ENCODE measurements at places on chromosomes 7 and 10.
A peak's percentile ranks its signal among the peaks of the same experiment; 100 is the strongest.

GRCh38 chr7:80540836-80541235, 29.0 kb upstream of the GNAT3 start:
- DNase-seq, result no peak

GRCh38 chr7:44185729-44186128, 3.5 kb downstream of the GCK start:
- no peak for DNase-seq

DNA sequence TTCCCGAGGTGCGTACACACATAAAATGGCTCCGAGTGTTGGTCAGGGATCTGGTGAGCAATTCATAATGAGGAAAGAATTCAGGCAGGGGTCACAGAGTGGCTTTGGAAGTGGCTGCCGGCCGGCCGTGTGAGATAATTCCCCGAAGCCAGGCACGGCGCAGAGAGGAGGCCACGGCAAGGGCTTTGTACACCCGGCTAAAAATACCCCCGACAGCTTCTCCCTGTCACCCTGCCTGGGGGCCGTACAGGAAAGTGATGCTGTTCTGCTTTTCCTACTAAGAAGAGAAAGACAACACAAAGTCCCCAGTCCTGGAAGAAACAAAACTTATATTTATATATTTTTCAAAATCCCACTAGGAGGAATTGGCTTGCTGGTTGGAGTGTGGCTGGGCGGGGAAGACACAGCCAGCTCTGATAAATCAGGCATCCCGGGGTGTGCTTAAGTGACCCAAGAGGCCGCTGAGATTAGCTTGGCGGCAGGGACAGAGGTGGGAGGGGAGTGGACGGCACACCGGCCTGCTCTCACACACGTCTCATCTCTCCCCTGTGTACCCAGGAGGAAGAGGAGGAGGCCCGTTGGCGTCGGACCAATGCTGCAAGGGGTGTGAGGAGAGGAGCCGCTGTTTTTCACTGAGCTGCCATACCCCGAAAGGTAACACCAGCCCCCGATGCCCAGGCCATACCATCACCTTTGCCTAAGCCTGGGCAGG, 70.5 kb downstream of the ZMIZ1 start:
- DNase-seq, result no peak

- no peak for DNase-seq
These were observed 89.4 kb downstream of the CTNNA3 start for GRCh38 chr10:67606572-67606971.

GRCh38 chr10:69446650-69447151, 4.6 kb upstream of the TSPAN15 start:
- no peak for DNase-seq

DNA sequence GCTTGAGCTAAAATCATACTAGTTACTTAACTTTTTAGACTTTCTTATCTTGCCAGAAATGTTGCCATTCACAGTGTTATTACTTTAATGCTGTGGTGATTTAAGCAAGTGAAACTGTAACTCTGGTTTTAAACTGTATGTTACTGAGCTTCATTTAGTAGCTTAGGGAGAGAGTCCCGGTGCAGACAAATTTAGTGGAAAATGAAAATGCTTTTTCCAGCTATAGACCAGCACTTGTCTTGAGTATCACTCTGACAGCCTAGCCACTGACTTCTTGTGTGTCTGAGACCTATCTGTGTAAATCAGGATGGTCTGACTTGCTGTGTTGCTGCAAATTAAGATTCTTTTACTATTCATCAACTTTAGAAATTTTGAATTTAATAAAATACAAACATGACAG, 200.8 kb downstream of the CACNB2 start:
- DNase-seq, result no peak

DNA sequence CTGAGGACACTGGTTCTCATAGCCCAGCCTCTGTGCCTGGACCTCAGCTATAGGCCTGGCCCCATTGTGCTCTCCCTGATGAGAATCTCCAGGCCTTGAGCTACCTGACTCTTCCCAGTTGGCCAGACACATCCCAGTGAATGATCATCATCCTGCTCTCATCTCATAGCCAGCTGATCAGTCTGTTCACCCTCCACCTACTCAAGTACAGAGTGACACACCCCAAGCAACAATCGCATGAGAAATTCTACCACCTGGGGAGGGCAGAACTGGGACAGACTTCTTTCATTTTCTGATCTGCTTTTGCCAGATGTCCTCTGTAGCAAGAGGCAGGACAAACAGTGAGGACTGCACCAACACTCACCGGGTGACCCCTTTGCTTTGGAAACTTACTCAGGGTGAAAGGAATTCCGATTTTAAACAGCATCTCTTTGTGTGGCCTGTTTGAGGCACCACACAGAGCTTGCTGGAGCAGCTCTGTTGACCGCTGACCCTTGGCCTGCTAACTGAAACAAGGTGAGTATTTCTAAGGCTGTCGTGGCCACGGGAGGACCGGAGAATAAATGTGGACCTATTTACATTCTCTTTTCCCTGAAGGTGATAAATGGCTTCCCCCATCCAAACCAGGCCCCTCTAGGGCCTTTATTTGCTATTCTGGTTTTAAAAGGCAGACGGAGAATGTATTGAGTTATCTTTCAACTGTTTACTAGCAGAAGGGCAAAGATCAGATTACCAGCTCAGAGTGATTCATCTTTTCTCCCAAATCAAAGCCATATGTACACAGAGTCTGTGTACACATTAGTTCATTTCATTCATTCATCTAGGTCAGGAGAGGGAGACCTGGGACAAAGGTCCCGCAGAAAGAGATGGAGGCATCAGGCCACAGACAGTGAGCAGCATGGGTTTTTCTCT, 181.4 kb upstream of the TNS3 start:
- peak; percentile 49 for DNase-seq

GRCh38 chr10:102109166-102110116, 10.7 kb downstream of the LDB1 start:
- no peak for DNase-seq

DNA sequence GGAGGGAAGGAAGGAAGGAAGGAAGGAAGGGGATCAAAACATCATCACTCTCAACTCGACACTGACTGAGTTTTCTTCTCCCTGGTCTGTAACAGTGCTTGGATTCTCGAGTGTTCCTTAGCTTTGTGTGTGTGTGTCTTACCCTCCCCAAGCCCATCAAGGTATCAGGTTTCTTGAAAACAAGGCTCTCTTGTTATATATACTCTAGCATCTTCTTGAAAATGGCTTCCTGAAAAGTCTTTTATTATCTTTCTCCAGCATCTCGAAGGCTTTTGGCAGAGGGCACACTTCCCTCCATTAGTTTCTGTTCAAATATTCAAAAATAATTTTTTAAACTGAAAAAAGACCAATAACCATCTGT, 13.4 kb downstream of the SERPINE1 start:
- no peak for DNase-seq

DNA sequence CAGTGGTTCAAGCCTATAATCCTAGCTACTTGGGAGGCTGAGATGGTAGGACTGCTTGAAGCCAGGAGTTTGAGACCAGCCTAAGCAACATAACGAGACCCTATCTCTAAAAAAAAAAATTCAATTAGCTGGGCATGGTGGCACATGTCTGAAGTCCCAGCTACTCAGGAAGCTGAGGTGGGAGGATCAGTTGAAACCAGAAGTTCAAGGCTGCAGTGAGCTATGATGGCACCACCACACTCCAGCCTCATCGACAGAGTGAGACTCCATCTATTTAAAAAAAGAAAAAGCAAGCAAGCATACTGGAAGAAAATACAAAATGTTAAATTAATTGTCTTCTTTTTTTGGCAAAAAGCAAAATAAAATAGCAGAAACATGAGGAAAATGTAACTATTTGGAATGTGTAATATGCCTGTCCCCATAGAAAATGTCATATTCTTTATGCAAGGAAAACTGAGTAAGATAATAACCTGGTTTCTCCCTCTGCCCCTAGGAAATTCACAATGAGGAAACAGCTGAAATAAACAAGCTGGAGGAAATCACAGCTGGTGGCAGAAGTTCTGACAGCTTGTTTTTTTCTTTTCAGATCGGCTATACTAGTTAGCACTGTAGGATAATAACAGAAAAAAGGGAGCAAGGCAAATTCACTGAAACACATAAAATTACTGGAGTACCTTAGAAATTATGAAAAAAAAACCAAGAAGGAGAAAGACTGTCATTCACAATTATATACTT, 48.5 kb downstream of the HERPUD2 start:
- no peak for DNase-seq

DNA sequence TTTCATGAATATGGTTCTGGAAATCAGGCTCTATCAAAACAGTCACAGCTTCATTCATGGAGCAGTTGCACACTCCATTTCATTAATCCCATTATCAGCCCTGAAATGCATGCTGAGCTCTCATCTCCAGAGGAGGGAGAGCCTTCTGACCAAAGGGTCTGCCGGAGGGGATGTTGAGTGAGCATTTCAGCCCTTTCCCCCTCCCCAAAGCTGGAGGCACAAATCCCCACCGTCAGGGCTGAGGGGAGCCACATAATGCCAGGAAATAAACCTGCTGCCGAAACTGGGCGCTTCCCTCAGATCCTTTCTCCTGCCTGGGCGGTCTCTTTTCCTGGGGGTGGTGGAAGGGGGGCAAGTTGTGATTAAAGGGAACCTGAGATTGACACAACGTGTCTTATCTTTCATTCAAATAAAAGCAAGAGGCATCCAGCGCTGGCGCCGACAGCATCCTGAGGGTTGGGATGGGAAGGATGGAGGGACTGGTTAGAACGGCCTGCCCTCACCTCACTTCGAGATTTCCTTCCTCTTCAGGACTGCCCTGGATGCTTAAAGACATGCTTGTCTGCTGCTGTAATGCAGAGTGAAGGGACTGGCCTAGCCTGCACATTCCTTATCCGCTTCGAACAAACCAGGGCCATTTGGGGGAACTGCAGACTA, 71.6 kb downstream of the TLL2 start:
- no peak for DNase-seq

DNA sequence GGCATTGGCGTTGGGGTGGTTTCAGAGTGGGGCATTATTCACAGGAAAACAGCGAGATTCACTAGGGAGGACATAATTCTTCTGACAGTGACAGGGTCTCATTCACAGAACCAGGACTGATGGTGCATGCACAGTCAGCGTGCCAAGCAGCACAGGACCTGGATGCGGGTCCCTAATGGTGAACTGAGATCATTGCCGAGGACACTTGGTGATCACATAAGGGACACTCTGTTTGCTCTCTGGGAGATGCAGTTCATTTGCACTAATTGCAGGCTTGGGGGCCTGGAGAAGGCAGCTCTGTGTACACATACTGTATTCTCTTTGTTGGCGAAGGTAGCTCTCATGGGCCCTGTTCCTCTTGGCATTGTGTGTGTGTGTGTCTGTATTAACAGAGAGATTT, 716.1 kb downstream of the PHTF2 start:
- DNase-seq, result no peak

- peak; percentile 63 for DNase-seq
These were observed 58.5 kb downstream of the LGI1 start for GRCh38 chr10:93816123-93816747.

DNA sequence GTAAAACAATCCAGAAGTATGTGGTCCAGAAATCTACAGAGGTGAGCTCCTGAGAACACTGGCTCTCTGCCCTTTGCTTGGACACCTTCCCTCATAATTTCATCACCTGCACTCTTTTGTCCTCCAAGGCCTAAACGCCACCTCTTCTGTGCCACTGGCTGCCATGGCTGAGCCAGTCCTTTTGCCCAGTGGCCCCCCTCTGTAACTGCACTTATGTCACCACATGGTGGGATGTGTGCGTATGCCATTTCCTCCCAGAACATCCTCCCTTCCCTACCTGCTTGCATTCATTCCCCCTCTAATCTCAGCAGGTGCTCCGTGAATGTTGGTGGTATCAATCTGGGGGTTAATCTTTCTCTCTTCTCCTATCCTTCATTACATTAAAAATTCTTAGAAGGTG, 17.3 kb upstream of the DUSP5 start:
- DNase-seq, result no peak

- no peak for DNase-seq
These were observed 48.5 kb downstream of the GNAT3 start for GRCh38 chr7:80463272-80463920.

- DNase-seq, result no peak
These were observed 8.1 kb upstream of the OLAH start for GRCh38 chr10:15035385-15036301.

DNA sequence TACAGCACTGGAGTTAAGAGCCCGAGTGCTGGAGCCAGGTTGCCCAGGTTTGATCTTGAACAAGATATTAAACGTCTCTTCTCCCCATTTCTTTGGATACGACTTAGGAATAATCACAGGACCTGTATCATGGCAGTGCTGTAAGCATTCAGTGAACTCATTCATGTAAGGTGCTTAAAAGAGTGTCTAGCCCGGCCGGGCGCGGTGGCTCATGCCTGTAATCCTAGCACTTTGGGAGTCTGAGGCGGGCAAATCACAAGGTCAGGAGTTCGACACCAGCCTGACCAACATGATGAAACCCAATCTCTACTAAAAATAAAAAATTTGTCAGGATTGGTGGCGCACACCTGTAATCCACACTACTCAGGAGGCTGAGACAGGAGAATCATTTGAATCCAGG, 40.8 kb downstream of the CHST15 start:
- no peak for DNase-seq

- DNase-seq, result no peak
These were observed 487.4 kb upstream of the CELF2 start for GRCh38 chr10:10530313-10530712.

DNA sequence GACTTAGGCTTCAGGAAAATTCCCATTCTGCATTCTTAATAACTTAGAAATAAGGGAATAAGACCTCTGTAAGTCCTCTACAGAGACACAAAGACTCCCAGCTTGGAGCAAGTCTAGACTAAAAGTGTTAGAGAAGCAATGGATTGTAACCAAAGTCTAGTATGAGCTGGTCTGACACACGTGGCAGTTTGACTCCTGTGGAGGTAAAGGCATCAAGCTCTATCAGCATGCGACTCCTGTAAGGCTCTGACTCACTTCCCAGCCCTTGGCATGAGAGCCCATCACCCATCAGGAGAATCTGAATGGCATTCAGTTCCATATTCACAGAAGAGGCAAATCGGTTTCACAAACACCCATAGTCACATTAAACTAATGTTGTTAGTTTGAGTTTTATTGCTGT, 4.4 kb upstream of the VSTM4 start:
- DNase-seq, result no peak

- no peak for DNase-seq
These were observed 141.0 kb downstream of the PLXNA4 start for GRCh38 chr7:132435016-132435990.

DNA sequence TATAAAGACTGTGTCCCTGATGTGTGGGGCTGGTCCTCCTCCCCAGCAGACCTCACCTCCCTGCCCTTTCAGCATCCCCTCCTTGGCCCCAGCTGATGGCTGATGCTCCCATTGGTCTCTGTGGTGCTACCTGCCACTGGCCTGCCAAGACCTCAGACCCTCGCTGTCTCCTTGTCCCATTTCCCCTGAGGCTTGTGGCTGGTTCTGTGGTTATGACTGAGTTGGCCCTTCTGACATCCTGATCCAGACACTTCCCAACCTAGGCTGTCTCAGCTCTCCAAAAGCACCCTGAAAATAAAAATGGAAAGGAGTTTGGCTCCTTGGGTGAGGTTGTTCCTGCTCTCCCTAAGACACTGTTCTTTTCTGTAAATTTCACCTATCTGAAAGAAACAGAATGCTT, 214.2 kb downstream of the RPS24 start:
- no peak for DNase-seq

GRCh38 chr10:117135026-117135372, 3.1 kb downstream of the VAX1 start:
- DNase-seq, result no peak

- no peak for DNase-seq
These were observed 265.4 kb downstream of the SKIDA1 start for GRCh38 chr10:21260066-21260465.
